ENCODE measurements at places on chromosomes 1 and 21. TPM values are rescaled to one million over a fixed set of nuclear protein-coding genes. Genes with fewer than 3 reads are reported as not detected.

The CD160 gene
- total RNA-seq, result not detected

The OR2T2 gene
- total RNA-seq, result not detected

The DIO1 gene
- not detected for total RNA-seq

The LRRC39 gene
- 35.4 TPM for total RNA-seq

The MAEL gene
- total RNA-seq, result 0.20 TPM

The KPRP gene
- 0.89 TPM for total RNA-seq

The IL23R gene
- total RNA-seq, result not detected

The LRRC53 gene
- total RNA-seq, result not detected

The TMEM52 gene
- total RNA-seq, result 3.6 TPM

The CFHR4 gene
- total RNA-seq, result not detected

The GBP4 gene
- 1.6 TPM for total RNA-seq

The PPIAL4G gene
- under 0.01 TPM for total RNA-seq

The ANKRD35 gene
- 12.9 TPM for total RNA-seq

The CFHR5 gene
- not detected for total RNA-seq

The TDRD5 gene
- 0.59 TPM for total RNA-seq

The MFSD2A gene
- total RNA-seq, result 16.2 TPM

The FAAP20 gene
- 15.5 TPM for total RNA-seq

The ZFP69 gene
- 3.0 TPM for total RNA-seq

The DENND2C gene
- 14.9 TPM for total RNA-seq

The RAB13 gene
- total RNA-seq, result 38.7 TPM

The PIGR gene
- not detected for total RNA-seq

The LCE3D gene
- 1.9 TPM for total RNA-seq

The LINGO4 gene
- total RNA-seq, result 0.10 TPM

The DONSON gene
- total RNA-seq, result 13.2 TPM

The TMEM51 gene
- total RNA-seq, result 3.6 TPM

The TBX15 gene
- 33.9 TPM for total RNA-seq

The TRAF3IP3 gene
- total RNA-seq, result 2.1 TPM

Measured in skin of body (tissue), 3 donors.